ENCODE measurements at places on chromosomes 5 and 9.

DNA sequence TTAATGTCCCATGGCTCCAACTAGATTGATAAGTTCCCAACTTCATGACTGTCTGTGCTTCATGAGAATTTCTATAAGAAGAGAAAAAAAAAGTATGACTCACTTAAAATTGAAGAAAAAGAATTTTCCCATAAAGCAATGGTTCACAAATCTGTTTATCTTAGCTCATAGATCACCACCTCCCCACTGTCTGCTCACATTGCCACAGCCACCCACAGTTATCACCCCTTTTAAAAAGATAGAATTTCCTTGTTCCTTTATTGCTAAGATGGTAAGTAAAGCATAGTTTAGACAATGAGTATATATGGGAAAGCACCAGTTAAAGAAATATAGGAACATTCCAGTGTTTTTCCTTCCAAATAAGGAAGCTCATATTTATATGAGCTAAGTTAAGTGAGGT lies 67.1 kb downstream of the ALDH7A1 start:
- no peak overlapping the region for H3K27ac ChIP-seq
- no peaks in the 10 kb centered on the region for H3K4me1 ChIP-seq
- no peak overlapping the region for H3K4me3 ChIP-seq

DNA sequence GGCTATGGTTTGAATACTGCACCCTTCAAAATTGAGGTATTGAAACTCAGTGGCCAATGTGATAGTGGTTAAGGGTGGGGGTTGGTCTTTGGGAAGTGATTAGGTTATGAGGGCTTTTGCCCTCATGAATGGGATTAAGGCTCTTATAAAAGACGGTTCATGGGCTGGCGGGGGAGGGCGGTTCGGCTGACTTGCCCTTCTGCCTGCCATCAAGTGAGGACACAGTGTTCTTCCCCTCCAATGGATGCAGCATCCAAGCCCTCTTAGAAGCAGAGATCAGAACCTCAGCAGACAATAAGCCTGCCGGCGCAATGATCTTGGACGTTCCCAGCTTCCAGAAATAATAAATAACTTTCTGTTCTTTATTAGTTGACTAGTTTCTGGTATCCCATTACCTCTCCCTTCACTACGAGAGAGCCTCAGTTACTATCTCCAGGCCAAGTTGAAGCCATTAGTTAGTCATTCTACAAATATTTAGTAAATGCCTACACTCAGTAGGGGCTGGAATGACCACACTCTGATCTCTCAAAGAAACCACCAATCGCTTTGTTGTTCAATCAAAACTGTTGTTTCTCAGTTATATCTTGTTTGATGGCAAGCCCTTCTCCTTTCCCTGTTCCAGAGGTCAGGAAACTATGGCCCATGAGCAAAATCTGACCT lies 219.3 kb downstream of the TSSK1B start:
- H3K4me3 ChIP-seq, result no peak overlapping the region
- H3K27ac ChIP-seq, result no peak overlapping the region
- peaks cover 11% of the 10 kb centered on the region for H3K27me3 ChIP-seq
- no peaks in the 10 kb centered on the region for H3K4me1 ChIP-seq
- H3K36me3 ChIP-seq, result no peaks in the 10 kb centered on the region

DNA sequence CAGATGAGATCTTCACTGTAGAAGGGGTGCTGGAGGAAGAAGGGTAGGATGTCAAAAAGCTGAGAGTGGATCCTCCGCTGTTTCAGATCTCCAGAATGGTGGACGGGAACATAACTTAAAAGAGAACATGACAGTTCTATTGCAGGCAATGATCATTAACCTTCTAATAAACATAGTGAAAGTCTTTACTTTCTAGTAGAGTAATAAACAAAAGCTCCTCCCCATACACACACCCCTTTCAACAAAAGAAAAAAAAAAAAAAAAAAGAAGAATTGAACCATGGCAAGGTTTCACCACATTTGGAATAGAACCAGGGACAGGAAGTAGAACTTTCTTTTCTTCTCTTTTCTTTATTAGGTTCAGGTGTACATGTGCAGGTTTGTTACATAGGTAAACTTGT lies 768.1 kb upstream of the RIOK2 start:
- no peak overlapping the region for H3K27ac ChIP-seq
- no peaks in the 10 kb centered on the region for H3K36me3 ChIP-seq
- no peak for DNase-seq
- H3K4me3 ChIP-seq, result no peak overlapping the region
- no peaks in the 10 kb centered on the region for H3K4me1 ChIP-seq

GRCh38 chr5:132001647-132002561 lies 9.6 kb downstream of the ACSL6 start:
- H3K4me3 ChIP-seq, result no peak overlapping the region
- H3K36me3 ChIP-seq, result no peaks in the 10 kb centered on the region

DNA sequence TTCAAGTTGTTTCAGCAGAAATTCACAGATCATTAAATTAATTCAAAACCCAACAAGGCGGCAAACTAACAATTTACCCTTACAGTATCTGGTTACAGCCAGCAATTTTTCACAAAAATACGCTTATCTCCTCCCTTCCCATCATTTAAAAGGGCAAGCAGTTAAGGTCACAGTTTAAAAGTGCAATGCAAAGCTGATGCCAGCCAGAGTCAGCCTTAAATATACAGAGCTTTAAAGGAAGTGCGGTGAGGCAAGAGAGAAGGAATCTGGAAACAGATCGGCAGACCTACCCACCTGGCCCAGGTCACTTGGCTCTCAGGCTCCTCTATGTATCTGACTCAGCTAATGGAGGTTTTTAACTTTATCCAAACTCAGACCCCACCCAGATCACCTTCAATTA lies 31.0 kb downstream of the EPB41L4A start:
- H3K36me3 ChIP-seq, result no peaks in the 10 kb centered on the region
- peaks cover 4% of the 10 kb centered on the region for H3K4me1 ChIP-seq
- peaks cover 7% of the 10 kb centered on the region for H3K27me3 ChIP-seq
- no peak for DNase-seq

DNA sequence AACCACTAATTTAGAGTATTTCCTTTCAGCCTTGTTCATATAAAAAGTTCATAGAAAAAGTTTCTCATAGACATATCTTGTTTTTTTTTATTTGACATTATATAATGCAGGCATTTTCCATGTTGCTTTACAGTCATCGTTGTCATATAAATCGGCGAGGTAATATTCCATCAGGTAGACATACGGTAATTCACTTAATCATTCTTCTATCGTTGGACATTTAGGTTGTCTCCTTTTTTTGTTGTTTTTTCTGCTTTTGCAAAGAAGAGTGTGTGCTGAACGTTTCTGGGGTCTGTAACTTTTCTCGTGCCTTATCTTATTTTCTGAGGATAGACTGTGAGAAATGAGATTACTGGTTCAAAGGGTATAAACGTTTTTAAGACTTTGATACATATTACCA lies 283.6 kb downstream of the ARHGAP26 start:
- H3K27ac ChIP-seq, result no peak overlapping the region
- peaks cover 35% of the 10 kb centered on the region for H3K36me3 ChIP-seq
- no peak overlapping the region for H3K4me3 ChIP-seq

GRCh38 chr9:86178503-86178902 lies 79.1 kb upstream of the GOLM1 start:
- no peaks in the 10 kb centered on the region for H3K36me3 ChIP-seq
- no peak overlapping the region for H3K4me3 ChIP-seq
- H3K27me3 ChIP-seq, result peaks cover 3% of the 10 kb centered on the region
